ENCODE measurements at places on chromosomes 5 and 9.

GRCh38 chr9:136105398-136106135 is 10.5 kb upstream of the NACC2 start:
- DNase-seq = no peak

- no peak for DNase-seq
Observed at GRCh38 chr9:2389404-2389803, 232.2 kb upstream of the VLDLR start.

DNA sequence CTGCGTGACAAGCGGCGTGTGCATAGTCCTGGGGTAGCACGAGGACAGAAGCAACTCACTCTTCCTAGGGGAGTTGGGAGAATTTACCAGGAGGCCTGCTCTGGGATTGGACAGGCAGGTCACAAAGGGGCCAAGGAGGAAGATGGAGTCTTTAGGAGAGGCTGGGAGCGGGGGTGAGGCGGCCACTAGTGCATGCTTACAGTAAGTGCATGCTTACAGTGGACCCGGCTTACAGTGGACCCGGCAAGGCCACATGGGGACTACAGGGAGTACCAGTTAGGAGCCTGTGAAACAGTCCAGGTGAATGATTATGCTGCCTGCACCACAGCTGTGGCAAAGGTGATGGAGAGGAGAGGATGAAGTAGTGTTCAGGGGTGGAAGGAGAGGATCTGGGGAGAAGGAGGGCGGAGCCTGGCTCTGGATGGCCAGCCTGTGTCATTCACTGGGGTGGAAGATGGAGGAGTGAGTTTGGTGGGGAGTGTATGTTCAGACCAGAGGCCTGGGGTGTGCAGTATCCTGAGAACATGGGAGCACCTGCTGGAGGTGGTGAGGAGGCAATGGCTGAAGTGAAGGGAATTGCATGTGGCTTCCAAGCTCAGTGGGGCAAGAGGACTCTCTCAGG is 78.7 kb downstream of the CRB2 start:
- no peak for DNase-seq

DNA sequence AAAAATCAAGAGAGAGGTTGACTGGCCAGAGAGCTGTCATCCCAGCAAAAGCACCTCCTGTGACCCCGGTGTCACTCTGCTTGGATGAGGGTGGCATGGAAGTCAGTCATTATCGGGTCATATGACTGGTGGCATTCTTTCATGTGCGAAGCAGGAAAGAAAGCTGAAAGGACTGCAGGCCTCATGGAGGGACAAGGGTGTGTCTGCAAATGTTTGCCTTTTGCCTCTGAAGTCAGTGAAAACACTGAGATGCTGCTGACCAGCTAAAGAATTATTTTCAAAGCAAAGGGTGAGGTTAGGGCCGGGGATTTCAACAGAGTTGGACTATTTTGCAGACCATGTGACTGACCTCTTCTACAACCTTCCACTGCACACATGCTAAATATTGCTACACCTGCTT is 298.3 kb downstream of the CSNK1G3 start:
- no peak for DNase-seq

DNA sequence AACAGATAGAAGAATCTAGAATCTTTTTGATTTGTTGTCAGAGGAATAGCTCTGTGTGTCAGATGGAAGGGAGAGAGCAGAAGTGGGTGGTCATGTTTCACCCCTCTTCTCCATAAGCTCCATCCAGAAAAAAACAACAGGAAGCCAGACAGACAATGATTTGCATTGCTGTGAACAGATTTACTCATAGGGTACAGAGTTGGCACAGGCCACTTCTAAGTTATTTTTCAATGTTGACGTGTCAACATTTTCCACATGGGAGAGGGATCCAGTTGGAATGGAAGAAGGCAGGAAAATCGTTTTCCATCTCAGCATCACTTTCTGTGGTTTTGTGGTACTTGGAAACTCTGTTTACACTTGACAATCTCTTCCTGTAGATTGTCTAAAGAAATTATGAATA is 86.7 kb downstream of the INSYN2B start:
- no peak for DNase-seq

- DNase-seq = no peak
Observed at GRCh38 chr5:171989276-171989675, 17.2 kb downstream of the FBXW11 start.

Measured in stimulated activated CD8-positive, alpha-beta memory T cell treated with anti-CD3 and anti-CD28 coated beads, Interleukin-15, amount 100 ng/mL, for 48 hours (primary cell).